ENCODE measurements at places on chromosomes 1 and 21.

GRCh38 chr1:235759336-235759735 lies 107.4 kb downstream of the LYST start:
- no peak for DNase-seq

DNA sequence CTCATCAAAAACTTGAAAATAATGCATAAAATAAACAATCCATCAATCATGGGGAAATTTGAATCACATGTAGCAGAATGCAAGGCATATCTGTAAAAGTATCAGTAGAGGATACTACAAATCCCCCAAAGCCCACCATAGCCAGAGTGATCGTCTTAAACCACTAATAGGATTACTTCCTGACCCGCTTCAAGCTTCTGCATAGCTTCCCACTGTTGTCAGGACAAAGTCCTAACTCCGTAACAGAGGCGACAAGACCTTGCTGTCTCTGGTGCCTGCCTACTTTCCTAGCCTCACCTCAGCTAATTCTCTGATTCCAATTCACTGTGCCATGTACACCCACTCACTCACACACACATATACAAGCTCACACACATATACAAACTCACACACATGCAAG lies 161.2 kb upstream of the NFIA start:
- no peak for DNase-seq

DNA sequence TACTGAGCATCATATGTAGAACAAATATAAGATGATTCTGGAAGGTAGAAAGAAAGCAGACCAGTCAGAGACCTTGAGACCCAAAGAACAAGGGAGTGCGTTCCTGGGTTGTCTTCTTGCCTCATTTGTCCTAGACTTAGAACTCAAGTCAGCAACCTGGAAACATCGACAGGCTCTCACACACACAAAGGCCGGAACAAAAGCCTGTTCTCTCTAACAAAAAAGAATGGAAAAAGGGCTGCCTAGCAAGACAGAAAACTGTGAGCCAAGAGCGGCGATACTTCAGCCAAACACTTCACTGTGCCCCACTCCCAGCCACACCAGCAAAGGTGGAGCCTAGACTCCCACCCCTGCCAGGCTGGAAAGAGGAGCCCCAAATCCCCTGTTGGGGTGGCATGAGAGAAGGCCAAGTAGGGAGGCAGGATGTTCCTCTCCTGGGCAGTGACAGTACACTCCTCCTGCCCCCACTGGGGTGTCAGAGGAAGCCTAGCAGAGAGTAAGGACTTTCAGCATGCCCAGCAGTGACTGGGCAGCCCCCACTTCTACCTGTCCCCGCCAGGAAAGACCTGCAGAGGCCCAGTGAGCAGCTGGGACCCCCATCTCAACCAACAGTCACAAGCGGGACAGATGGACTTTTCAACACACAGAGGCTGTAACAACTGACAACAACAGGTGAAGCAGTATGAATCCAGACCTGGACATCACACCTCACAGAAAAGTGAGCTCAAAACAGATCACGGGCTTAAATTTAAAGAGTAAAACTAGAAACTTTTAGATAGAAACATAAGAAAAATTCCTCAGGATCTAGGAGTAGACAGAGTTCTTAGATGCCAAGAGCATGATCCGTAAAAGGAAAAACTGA lies 33.0 kb downstream of the MRAP start:
- no peak for DNase-seq

DNA sequence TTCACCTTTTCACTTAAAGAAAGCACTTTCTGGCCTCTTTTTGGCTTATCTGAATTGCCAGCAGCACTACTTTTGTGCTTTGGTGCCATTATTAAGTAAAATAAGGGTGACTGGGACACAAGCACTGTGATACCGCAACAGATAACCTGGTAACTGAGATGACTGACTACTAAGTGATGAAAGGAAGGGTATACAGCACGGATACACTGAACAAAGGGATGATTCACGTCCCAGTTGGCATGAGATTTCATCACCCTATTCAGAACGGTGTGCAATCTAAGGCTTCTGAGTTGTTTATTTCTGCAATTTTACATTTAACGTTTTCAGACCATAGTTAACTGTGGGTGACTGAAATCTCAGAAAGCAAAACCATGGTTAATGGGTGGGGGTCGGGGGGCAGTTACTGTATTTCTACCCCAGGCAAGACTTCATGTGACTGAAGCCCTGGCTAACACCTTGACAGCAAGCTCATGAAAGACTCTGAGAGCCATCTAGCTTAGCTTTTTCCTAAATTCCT lies 102.8 kb downstream of the CLIC6 start:
- DNase-seq = no peak

DNA sequence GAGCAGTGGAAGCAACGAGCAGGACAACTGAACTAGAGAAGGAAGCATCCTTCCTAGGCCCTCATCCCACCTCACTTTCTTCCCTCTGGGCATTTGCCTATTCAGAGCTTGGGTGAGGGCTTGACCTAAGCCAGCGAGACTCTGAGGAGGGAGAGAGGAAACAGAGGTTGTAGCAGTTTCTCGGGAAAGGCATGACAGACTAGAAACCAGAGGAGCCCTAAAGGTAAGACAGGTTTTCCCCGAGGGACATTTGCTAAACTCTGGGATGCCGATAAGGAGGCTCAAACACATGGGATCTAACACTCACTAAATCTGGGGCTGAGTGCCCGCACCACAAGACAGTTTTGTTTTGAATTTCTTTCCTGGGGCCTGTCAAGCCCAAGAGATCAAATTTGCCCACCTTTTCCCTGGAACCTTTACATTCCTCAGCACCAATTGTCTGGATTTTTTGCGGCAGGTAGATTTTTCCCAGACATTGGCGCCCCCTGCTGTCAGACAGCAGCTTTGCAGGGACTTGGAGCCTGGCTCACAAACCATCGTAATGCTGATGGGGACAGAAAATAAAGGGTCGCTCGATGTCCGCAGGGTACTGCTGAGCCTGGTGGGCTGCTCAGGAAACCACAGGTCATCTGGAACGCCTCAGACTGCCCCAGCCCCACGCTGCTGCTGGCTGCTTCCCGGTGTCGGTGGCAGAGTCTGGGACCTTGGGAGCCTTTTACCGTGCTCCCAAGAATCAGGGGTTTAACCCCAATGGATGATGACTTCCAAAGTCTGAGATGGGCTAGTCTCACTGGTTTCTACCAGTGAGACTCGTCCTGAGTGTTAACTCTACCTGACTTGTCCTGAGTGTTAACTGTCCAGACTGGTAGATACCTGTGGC lies 23.4 kb upstream of the TSPAN2 start:
- DNase-seq = no peak

DNA sequence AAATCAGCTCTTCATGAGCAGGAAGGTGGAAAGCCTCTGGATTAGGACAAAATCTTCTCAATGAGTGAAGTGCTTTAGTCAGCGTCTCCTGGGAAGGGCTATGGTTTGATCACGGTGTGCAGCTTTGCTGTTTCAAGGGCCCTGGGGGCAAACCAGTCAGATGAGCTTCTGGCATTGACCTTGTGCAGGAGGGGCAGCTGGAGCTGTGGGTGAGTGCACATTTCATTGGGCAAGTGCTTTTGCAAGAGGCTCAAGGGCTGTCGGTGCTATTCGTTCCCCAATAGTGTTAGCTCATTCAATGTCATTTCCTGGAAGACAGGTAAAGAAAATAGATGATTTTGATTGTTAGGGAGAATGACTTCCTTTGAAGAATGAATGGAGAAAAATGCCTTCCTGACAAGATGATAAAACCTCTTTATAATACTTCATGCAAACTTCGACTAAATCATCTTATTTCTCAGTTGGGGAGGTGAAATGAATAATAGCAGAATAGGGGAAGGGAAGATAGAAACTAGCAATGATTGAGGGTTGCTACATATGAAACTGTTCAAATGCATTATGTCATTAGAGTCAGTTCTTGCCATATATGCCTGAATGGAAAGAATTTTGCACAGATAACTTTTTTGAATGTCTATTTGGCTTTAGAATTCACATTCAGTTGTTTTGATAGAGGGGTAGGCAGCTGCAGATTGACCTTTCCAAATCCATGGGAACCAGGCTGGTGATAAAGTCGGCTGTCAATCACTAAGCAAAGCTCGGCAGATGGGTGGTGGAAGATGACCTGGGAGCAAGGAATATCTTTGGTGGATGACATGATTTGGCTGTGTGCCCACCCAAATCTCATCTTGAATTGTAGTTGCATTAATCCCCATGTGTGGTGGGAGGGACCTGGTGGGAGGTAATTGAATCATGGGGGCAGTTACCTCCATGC lies 12.9 kb upstream of the DISC1 start:
- no peak for DNase-seq

DNA sequence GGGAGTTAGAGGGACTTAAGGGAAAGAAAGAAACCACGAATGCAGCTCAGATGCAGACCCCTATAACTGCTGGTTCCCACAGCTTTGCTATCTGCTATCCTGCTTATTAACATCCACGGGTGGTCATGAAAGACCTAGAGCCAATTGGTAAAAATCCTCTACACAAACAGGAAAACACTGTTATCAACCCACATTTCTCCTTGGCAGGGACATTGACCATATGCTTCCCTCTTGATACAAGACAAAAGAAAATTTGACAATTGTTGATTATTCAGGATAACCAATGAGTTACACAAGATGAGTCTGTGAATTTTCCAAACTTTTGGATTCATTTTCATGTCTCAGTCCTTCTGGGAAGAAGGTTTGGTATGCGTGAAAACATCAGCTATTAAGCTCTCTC lies 90.4 kb downstream of the TIAM1 start:
- DNase-seq = no peak

DNA sequence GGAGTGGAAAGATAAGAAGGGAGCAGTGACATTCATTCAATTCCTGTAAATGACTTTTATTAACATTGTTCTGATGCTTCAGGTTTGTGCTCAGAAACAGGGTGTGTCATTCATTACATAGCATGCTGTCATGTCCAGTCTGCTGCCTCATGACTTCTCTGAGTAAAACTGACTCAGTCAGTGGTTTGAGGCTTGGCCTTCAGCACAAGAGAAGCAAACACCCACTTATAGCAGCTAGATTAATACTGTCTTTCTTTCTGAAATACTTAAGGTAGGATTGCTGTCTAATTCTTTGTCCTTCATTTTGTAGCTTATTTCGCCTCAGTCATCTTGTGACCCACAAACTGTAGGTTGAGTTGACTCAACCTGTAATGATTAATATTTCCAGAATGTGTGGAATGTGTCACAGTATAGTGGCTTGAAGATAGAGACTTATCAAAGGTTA lies 32.9 kb downstream of the RASAL2 start:
- no peak for DNase-seq

GRCh38 chr1:169784102-169784501 lies 10.6 kb downstream of the METTL18 start:
- DNase-seq = no peak

DNA sequence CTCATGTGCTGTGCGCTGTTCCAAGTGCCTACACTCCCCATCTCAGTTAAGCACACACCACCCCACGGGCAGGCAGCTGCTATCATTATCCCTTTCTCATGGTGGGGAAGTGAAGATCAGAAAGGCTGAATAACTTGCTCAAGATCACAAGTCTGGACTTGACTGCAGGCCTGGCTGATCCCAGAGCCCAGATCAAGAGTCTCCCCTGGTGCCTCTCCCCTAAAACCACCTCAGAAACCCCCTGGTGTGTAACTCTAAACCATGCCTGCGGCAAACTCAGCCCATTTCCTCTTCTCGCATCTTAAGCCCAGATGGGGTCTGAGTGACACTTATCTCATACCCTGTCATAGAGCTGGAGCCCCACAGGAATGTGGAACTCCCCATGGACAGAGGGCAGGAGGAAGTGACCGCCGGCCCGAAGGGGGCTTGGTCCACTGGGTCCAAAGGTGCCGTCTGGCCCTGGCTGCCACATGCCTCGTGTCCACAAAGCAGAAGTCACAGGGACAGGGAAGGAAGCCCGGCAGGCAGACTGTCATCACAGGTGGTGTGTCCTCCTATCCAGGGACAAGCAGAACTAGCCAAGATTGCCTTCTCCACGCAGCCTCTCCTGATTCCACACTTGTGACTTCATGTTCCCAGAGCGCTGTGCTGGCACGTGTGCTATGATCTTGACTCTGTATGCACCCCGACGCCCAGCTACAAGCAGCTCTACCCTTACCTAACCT lies 92.1 kb downstream of the SYF2 start:
- no peak for DNase-seq

GRCh38 chr1:45622524-45623394 lies 1.1 kb downstream of the CCDC17 start:
- DNase-seq = no peak

DNA sequence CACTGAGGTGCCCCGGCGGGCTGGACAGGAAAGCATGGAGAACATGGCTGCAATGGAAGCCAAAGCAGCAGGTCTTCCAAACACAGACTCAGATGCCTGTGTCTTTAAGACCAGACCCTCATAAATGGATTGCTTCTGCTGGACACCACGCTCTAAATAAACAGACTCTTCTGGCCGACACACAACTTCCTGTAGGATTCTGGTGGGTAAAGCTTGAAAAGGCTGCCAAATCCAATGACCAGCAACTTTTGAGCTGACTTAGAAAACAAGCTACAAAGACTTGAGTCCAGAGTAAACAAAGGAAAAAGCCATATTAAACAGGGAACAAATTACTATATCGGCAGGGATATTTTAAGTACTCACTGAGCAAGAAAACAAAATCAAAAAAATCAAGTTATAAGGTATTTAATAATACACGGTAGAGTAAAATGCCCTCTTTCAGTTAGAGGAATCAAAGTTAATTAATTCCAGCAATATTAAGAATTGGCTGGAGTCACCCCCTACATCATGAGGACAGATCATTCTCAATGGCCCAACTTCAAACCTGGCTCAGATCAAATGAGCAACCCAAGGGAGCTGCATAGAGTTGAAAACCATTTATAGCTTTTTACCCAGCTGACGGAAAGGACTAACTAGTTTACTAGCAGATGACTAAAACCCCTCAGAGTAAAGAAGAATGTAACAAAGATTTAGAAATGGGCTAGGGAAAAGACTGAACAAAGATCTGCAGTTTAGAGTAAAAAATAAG lies 102.4 kb downstream of the TGFBR3 start:
- DNase-seq = no peak

DNA sequence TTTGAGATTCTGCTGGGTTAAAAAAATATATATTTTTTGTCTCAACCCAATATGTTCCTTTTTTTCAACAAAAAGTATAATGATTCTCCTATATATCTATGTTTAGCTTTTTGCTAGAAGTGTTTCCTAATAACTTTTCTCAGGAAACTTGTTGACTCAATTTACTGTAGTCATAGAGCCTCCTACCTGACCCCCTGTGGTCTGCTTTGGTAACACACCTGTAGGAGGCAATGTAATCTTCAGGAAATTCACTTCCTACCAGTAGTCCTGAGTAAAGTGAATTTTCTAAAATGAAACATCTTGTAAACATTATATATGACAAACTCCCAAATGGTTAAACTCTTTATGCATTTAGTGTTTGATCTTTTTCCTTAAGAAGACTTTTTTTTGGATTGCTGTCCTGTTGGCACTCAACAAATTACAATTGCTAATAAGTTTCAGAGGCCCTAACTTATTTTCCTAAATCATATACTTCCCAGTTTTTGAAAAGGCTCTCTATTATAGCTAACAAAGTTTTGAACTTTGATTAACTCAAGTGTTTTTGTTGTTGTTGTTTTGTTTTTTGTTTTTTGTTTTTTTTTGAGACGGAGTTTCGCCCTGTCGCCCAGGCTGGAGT lies 118.3 kb downstream of the OLFML2B start:
- DNase-seq = no peak

GRCh38 chr1:183832459-183832858 lies 27.5 kb downstream of the RGL1 start:
- no peak for DNase-seq

GRCh38 chr1:220879076-220879508 lies at the start of gene HLX:
HLX (plus strand) TSS chr1:220879443; CDS start chr1:220879858, 415 bp downstream.
- DNase-seq = no peak

GRCh38 chr21:39451332-39452206 lies at the start of gene SH3BGR:
SH3BGR (plus strand) TSS chr21:39451970; CDS start chr21:39452097, 127 bp downstream.
- DNase-seq = no peak

All from left renal cortex interstitium (tissue), 4 donors.